ENCODE measurements at places on chromosomes 6 and 20. TPM values are rescaled to one million over a fixed set of nuclear protein-coding genes. Genes with fewer than 3 reads are reported as not detected.

The TGM3 gene
- not detected for total RNA-seq

The MAS1 gene
- total RNA-seq, result not detected

The SIRPA gene
- 2.4 TPM for total RNA-seq

The LY6G6C gene
- 0.23 TPM for total RNA-seq

The MYMX gene
- 1.8 TPM for total RNA-seq

The PTCHD4 gene
- not detected for total RNA-seq
